ENCODE measurements at places on chromosomes 4 and X. TPM values are rescaled to one million over a fixed set of nuclear protein-coding genes. Genes with fewer than 3 reads are reported as not detected.

Gene CD40LG
- total RNA-seq, result not detected

Gene FRG2
- not detected for total RNA-seq

Gene CXCL10
- 1.4 TPM for total RNA-seq

Gene CTAG1B
- not detected for total RNA-seq
